ENCODE measurements at places on chromosomes 3 and 15.

DNA sequence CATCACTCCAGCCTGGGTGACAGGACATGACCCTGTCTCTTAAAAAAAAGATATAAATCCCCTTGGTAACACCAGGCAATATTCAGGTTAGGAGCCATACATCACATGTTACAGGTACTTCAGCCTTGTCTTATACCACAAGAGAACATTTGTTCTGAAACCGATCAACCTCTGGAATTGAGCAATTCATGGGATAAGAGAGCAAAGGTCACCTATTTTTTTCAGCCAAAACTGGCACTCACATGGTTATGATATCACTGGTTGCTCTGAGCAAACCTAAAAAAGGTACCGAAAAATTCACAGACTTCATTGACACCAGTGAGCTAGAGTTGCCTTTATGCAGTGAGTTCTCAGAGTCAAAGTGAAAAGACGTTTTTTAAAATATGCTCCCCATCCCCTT lies 9.1 kb downstream of the SPICE1 start:
- no peak for DNase-seq

DNA sequence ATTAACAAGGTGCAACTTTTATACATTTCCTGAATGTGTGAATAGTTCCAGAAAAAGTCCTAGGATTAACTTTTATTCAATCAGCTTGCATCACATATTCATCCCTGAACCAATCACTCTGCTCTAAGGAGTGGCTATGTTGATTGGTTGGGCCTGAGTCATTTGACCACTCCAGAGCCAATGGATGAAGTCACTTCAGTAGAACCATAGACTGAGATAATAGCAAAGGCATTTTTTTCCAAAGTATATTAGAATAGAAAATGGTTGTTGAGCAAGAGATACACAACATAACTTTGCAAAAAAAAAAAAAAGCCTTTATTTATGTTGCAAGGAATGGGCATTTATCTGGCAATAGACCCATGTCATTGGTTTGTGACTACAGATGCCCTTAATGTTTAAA lies 55.5 kb upstream of the AGTR1 start:
- DNase-seq, result no peak

DNA sequence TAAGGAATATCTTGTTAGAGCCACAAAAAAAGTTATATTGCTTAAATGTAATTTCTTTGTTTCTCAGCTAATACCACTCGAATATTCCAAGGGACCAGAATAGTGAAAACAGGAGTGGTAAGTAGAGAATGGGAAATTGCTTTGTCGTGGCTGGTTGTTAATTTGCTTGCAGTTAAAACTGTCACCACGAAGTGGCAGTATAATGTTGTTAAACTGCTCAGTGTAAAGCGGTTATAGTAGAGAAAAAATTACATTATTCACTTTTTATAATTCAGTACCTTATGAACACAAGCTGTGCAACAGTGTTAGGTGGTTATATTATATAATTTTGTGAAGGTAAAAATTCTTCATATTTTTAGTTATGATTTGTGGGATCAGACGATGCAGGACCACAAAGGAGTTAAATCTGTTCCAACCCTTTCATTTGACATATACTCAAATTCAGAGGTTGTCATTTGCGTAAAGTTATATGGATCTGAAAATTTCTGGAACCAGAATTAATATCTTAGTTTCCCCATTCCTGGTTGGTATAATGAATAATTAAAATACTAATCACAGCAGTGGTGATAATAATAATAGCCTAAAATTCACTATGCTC lies 171.8 kb downstream of the FEZF2 start:
- no peak for DNase-seq

- DNase-seq, result no peak
Measured at GRCh38 chr3:89113344-89113743, 5.9 kb downstream of the EPHA3 start.

- no peak for DNase-seq
Measured at GRCh38 chr3:187080799-187081450, 58.4 kb downstream of the RPL39L start.

DNA sequence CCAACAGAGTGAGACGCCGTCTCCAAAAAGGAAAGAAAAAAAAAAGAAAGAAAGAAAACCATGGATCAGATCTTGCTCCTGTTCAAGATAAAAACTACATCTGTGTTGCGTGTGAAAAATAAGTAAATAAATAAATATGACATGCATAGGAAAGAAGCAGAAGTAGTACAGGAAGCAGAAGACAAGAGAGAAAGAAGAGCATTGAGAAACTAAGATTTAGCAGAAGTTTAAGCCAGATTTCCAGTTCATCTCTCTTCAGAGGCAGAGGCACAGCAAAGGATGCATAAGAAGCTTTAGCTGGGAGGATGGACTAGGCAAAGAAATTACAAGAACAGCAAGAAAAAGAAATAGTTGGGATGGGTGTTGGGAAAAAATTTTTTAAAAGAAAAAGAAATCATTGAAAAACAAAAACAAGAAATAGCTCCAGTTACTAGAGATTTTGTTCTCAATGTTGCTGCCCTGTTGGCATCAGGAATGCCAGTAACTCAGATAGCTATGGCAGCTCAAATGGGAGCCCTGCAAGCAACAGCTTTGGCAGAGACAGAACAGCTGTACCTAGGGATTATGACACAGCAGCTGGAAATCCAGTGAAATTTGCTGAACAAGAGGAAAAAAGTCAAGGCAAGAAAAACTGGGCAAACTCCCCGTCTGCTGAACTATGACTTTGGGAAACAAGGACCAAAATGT lies 17.3 kb downstream of the AP3S2 start:
- DNase-seq, result no peak
